ENCODE measurements at places on chromosomes 16 and 17.

DNA sequence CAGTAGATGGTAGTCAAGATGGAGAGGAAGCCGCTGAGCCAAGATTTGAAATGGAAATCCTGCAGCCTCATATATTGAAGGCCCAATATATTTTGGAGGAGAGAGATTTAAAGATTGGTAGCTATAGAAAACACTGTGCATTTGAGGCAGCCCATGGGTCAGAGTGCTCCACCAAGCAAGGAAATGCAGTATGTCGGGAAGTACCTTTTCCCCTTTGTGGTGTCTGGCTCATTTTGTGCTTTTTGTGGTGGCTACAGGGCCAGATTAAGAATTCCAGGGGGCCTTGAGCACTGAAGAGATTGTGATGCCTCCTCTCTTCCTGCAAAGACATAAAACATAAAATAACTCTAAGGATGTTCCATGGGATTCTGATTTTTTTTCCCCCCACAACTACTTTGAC is 39.6 kb downstream of the CDRT15 start:
- no peak for DNase-seq

GRCh38 chr16:50683689-50684374 is 2.7 kb upstream of the SNX20 start:
- DNase-seq, result no peak

DNA sequence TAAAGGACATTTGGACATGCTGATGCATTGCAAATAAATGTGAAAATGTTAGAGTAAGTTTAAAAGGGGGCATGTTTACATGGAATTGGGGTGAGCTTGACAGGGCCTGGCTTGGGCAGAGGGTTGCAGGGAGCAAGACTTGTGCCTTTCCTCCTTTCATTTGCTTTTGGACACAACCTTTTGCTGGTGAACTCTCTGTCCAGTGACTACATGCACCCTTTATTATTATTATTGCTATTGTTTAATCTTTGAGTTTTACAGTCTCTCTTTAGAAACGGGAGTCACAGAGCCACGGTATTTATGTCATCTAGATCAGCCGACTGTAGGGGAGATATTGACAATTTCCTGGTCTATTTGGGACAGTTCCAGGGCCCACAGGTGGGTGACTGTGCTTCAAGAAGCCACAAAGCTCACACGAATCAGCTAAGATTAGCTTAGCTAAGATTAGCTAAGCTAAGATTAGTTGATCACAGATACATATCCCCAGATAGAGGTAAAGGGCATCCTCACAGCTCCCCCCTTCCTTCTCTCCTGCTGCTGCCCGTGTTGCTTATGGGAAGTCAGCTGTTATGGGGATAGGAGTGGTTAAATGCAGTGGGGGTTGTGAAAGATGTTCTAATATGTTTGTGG is 28.9 kb upstream of the ETV4 start:
- no peak for DNase-seq

- DNase-seq, result no peak
These were observed 14.5 kb downstream of the CD300LB start for GRCh38 chr17:74516561-74517328.

DNA sequence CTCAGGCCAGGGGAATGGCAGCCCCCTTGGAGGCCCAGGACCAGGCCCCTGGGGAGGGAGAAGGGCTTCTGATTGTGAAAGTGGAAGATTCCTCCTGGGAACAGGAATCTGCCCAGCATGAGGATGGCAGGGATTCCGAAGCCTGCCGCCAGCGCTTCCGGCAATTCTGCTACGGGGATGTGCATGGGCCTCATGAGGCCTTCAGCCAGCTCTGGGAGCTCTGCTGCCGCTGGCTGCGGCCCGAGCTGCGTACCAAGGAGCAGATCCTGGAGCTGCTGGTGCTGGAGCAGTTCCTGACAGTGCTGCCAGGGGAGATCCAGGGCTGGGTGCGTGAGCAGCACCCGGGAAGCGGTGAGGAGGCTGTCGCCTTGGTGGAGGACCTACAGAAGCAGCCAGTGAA is 2.4 kb downstream of the ZNF213 start:
- no peak for DNase-seq

GRCh38 chr16:87051526-87052320 is 265.5 kb downstream of the C16orf95 start:
- no peak for DNase-seq

GRCh38 chr17:7444682-7445618 is at the start of gene CHRNB1:
CHRNB1 (plus strand) TSS chr17:7445061; CDS start chr17:7445128, 67 bp downstream.
- no peak for DNase-seq

DNA sequence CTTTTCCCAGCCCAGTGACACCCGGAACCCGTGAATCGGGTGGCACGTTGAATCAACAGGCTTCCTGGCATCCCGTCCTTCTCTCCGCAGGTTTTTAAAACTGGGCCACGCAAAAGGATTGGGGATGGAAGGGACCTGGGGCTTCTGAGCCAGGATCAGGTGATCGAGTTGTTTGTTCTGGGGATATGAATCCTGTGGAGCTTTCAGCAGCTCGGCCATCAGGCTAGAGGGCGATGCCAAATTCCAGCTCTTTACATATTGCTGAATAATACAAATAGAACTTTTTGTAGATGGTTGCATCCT is 473 bp downstream of the SUPT6H start:
- DNase-seq, result no peak

GRCh38 chr16:59252317-59252716 is 518.2 kb upstream of the GOT2 start:
- no peak for DNase-seq

DNA sequence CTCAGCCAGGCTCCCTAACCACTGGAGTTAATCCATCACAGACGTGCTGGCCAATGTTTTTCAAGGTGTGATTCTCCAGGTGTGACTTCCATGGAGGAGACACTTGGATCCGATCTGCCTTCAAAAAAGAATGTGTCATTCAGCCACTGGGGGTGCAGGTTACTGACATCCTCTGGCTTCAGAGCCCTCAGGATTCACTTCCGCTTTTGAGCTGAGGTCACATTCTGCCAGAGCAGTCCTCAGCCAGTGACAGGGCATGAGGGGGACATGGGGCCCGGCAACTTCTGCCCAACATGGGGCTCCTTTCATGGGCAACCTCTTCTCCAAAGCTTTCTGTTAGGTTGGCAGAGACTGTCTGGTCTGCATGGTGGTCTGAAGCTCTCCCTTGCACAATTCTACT is 81.4 kb downstream of the GRIN2A start:
- no peak for DNase-seq

GRCh38 chr16:1982013-1982433 is 754 bp upstream of the NOXO1 start:
- no peak for DNase-seq

DNA sequence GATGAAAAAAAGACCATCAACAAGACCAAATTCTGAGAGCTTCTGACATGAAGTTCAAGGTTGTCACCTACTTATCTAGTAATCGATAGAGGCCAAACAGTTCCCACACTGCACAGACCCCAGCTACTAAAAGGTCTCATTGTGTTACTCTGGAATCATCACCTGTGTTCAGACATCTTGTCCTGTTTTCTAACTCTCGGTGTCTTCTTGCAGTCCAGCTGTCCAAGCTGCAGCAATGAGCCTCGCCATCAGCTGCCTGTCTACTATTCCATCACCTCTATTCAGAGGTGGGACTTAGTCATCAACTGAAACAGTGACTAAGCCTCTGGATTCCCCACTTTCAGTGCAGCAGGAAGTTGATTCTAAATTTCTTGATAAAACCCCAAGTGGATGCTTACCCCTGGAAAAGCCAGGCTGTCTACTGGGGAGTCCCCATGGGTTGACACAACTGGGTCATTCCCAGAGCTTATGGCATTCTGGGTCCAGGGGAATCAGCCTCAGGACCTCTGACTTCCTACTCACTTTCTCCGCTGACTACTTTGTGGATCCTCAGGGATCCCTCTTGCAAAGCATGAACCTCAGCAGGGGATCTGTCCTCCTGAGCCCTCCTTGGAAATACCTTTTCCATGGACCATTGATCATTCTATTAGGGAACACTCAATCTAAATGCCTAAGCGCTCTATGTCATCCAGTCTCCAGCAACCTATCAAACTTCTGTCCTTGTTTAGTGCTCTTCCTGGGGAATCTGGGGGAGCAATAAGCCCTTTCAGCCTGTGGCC is 46.5 kb downstream of the HNF1B start:
- no peak for DNase-seq

DNA sequence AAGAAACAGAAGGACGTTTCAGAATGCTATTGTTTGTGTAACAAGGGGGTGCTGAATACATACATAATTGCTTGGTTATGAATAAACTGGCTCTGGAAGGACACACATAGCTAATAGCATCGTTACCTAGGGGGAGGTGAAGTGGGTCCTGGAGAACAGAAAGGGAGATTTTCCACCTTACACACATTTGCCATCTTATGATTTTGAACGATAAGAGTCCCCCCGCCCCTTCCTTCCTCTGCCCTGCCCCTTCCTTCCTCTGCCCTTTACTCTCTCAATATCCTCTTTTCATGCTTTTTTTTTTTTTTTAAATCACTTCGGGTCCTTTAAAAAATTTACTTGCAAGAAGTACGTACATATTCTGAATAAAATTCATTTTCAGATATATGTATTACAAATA is 902 bp upstream of the DHRS7B start:
- DNase-seq, result peak; percentile 13

- DNase-seq, result no peak
These were observed 160.2 kb downstream of the RGS9 start for GRCh38 chr17:65297384-65297783.

DNA sequence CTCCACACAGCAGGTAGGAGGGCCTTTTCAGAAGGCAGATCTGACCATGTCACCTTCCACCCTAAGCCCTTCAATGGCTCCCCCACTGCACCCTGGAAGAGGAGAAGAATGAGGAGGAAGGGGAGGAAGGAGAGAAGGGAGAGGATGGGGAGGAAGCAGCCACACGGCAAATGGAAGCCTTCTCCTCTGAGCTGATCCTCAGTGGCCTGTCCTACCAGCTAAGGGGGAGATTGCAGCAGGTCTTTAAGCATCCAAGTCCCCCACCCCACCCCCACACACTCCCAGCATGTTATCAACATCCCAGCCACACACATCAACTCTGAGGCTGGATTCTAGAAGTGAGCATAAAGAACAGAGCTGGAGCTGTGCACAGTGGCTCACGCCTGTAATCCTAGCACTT is 46.2 kb upstream of the RBFOX3 start:
- DNase-seq, result no peak

DNA sequence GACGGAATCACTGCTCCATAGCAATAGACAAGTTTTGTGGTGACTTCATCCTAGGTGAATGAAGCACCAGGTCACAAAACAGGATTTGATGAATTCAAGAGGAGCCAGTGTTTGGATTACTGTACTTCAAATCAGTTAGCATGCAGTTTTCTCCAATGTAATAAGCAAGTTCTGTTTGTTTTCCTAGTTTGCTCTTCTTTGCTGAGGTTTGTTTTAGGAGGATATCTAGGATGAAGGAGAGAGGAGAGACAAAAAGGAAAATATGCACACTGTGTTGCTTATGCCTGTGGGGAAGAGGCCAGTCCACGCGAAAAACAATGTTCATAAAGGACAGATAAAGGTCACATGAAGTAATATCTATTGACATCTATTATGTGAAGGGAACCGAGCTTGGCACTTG is 9.0 kb downstream of the KRT37 start:
- DNase-seq, result no peak

- DNase-seq, result no peak
These were observed 33.4 kb downstream of the BRD7 start for GRCh38 chr16:50335196-50335958.

DNA sequence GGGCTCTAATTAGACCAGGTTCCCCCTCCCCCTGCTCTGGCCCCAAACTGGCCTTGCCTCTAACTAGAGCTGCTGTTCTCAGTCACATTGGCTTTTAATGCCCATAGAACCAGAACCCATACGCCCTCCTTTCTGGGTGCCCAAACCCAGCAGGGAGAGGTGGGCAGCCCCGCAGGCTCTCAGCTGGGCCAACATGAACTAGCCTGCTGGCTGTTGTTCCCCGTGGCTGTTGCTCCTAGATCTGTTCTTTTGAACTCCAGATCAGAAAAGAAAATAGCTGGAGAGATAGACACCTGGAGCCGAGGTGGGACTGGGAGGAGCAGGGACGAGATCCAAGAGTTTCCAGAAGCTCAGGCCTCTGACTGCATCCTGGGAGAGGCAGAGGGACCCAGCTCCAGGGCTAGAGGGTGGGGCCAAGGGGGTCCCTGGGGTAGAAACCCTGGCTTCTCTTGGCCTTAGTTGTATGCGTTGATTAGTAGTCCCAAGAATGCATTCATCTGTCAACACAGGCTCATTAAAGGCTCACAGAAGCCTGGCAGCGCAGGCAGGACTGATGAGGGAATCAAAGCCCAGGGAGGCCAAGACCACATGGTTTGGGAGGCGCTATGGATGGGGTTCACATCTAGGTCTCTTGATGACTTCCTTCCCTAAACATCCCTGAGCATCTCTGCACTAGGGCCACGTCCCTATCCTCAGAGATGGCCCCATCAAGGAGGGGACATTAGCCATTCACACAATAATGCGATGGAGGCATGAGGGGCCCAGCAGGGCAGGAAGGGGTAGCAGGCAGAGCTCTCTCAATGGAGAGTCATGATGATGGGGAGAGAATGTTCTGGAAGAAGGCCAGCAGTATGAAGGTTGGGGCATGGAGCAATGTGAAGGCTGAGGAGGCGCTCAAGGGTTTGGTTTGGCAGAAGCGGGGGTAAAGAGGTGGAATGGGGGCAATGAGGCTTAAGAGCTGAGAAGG is 1.3 kb upstream of the CPSF4L start:
- DNase-seq, result no peak

GRCh38 chr16:11780991-11781680 is 15.9 kb downstream of the ZC3H7A start:
- DNase-seq, result no peak

DNA sequence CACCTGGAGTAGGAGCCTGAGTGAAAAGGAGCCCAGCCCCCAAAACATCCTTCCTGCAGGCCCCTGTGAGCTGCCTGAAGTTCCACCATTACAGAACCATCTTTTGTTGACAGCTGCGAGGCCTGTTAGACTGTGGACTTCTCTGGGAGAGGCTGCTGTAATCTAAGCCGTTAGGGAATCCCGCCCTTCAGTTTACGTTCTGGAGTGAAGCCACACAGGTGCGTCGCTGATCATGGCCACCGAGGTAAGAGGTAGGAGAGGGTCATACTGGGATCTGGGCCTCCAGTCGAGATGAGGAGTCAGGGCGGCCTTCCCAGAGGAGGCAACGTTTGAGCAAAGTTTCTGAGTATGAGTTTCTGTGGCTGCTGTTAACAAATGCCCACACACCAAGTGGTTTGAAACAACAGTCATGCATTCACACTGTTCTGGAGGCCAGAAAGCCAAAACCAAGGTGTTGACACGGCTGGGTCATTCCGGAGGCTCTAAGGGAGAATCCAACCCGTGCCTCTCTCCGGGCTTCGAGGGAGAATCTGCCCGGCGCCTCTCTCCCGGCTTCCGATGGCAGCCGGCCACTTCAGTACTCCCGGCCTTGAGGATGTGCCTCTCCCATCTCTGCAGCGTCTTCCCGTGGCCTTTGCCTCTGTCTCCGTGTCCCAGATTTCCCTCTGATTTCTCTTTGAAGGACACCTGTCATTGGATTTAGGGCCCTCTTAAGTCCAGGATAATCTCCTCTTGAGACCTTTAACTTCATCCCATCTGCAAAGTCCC is 26.6 kb upstream of the ATP2C2 start:
- no peak for DNase-seq

Data from stimulated activated CD4-positive, alpha-beta T cell treated with anti-CD3 and anti-CD28 coated beads, TNF-alpha, amount 100 ng/mL, for 4 hours (primary cell).